MCF 10A (cell line): ENCODE measurements at places on chromosomes 13 and 19. TPM values are rescaled to one million over a fixed set of nuclear protein-coding genes. Genes with fewer than 3 reads are reported as not detected.
A peak's percentile ranks its signal among the peaks of the same experiment; 100 is the strongest.

The DENND1C gene
- total RNA-seq = not detected in 2 replicates

- DNase-seq = peak; percentile 93
These were observed 7.7 kb downstream of the TECR start for GRCh38 chr19:14536926-14537692.

GRCh38 chr13:99353836-99354235 is 46.6 kb upstream of the GPR183 start:
- DNase-seq = no peak

- DNase-seq = no peak
These were observed 40.0 kb upstream of the ISYNA1 start for GRCh38 chr19:18477974-18478373.

DNA sequence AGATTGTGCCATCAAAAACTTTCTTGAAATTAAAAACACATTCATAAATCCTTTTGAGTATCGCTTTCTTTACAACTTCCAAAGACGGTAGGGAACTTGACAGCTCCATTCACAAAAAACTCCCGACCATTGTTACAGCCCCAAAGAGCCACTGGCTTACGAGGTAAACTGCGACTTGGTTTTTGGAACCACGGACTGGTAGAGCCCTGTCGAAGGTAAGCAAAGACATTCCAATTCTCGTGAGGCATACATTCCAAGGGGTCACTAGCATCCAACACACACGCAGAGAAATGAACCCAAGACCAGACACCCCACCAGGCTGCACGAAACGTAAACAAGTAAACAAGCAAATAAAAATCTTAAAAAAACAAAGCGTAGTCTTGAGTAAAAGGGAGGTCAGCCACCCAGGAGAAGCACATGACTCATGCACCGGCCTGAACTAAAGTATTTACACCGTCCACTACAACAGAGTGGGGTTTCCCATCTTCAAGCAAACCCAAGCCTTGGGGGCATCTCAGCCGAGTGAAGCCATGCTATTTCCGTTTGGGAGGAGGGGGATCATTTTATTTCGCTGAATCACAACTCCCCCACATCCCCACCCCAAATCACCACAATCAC is 1.4 kb downstream of the BRD4 start:
- peak; percentile 88 for DNase-seq

The MRPS31 gene
- 19.2 and 19.4 TPM in 2 replicates for total RNA-seq

- DNase-seq = no peak
These were observed 344.3 kb upstream of the SGCG start for GRCh38 chr13:22836475-22836874.

- DNase-seq = no peak
These were observed at the start of gene SPINT2 for GRCh38 chr19:38264486-38265212. TSS of gene SPINT2 (plus strand) at chr19:38264573. CDS start at chr19:38264893, 320 bp downstream.

GRCh38 chr19:38691938-38692457 is 44.5 kb downstream of the ACTN4 start:
- DNase-seq = peak; percentile 88

DNA sequence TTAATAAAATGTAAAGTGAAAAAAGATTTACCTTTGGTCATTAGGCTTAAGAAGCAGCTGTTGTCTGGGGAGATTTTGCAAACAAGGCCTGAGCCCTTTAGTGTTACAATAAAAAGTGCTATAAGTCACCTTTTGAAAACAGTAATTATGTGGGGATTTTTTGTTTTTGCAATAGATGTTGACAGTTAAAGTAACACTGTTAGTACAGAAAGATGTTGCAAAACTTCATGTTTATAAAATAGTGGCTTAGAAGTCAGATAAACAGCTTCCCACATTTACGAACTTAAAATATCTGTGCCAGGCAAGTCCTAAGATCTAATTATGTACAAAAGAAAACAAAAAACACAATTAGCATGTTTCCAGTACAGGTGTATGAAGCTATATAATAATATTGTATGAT is 138.0 kb upstream of the IRS2 start:
- no peak for DNase-seq

- DNase-seq = no peak
These were observed 795.9 kb upstream of the PCDH9 start for GRCh38 chr13:68026077-68026476.

- DNase-seq = no peak
These were observed 5.8 kb downstream of the TM9SF2 start for GRCh38 chr13:99507054-99507453.

DNA sequence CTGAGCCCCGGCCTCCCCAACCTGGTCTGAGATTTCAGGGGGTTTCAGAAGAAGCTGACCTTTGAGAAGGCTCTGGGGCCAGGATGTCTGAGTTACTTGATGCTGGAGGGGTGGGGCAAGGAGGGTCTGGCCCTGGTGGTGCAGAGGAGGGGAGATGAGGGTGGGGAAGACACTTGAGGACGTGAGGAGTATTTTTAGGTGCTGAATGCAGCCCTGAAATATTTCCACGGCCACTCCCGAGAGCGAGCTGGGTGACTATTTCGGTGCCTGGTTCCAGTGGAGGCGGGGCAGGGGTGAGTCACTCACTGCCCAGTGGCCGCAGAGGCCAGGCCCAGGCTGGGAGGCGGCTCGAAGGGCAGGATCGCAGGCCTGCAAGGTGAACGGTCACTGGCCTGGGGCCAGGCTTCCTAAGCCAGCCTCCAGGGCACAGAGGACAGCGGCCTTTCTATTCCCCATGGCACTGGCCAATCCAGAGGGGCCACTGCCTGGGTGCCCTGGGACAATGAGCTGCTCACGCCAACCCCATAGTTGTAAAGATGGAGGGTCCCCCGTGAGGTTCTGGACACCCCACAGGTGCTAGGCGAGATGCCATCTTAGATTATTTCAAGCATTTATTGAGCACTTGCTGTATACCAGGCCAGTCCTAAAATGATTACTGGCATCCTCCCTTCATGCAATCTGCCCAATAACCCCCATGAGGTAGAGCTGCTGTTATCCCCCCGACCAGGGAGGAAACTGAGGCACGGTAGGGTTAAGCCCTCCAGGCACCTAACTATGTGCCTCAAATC is 19.7 kb upstream of the JUND start:
- DNase-seq = peak; percentile 68

DNA sequence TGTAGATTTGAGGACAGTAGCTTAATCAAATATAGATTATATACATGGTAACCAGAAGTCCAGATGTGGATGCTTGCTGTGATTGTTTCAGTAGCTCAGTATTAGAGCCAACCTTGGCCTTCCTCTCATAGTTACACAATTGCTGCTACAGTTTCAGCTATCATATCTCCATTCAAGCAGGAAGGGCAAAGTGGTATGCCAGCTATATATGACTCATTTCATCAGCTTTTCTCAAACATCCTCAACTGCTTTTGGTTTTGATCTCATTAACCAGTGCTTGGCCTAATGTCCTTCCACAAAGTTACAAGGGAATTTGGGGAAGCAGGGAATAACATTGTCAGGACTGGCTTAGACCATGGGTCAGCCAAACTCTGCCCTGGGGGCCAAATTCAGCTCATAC is 73.0 kb upstream of the MAB21L1 start:
- DNase-seq = peak; percentile 61
